Mammary epithelial cell (primary cell): ENCODE measurements at places on chromosomes 13 and 19. TPM values are rescaled to one million over a fixed set of nuclear protein-coding genes. Genes with fewer than 3 reads are reported as not detected.
A peak's percentile ranks its signal among the peaks of the same experiment; 100 is the strongest.

ZNF729 gene
- total RNA-seq, result not detected

PSPN gene
- 0.94 and 0.96 TPM in 2 replicates for total RNA-seq

DNA sequence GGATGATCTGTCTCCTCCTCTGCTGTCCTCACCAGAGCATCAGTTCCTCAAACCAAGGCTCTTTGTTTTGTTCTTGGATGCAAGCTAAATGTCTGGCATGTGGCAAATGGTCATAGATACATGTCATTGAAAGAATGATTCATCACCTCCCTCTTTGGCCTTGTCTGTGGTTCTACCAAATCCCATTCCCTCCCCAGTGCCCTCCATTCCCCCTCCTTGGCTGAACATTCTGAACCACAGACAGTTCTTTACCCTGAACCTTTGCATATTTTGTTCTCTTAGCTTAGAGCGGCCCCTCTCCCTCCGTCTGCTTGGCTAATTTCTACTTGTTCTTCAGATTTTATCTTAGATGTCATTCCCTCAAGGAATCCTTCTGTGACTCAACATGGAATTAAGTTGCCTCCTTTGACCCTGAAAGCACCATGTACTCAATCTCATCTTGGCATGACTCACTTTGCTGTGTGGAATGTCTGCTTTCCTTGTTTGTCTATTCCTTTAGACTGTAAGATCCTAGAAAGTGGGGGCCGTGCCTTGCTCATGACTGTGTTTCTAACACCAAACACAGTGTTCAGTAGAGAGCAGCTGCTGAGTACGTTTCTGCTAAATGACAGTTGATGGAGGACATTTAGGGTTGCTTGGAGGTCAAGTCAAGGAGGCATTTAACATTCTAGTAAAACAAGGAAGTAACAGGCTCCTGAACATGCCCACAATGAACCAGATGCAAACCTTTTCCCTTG lies 8.1 kb downstream of the ALOX5AP start:
- peak; percentile 95 for DNase-seq

DNA sequence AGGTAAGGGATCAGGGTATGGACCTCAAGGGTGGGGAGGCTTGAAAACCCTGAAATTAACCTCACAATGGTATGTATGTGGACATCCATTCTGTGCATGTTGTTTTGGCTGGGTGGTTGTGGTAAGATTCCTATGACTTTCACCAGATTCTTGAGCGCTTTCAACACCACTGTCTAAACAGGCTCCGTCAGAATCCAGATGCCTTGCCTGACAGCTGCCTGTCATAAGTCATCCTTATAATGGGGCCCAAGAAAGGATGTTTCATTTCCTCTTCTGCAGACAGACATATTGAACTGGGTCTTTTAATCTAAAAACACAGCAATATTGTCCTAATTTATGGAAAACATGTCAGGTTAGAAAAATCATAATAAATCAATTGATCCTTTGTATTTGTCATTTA lies 41.3 kb downstream of the ALOX5AP start:
- no peak for DNase-seq

GRCh38 chr13:40566811-40567210 lies 99.6 kb downstream of the FOXO1 start:
- no peak for DNase-seq

GRCh38 chr13:91346850-91347201 lies 661 bp upstream of the MIR17HG start:
- peak; percentile 32 for DNase-seq

DNA sequence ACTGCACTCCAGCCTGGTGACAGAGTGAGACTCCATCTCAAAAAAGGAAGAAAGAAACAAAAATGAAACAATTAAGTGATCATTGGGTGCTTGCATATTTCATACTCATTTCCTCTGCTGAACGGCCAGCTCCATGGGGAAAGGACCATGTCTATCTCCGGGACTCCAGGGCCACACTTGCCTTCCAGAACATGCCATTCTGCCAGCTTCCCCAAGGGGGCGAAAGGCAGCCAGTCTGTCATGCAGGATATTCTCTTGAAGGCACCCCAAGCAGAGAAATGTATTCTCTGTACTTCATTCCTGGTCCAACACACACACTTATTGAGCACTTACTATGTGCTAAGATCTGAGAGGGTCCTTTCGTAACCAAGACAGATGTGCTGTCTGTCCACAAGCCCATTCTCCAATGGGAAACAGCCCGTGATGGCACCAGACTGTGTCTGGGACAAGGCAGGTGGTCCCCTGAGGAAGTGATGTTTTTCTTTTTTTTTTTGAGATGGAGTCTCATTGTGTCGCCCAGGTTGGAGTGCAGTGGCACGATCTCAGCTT lies 10.2 kb upstream of the CARM1 start:
- no peak for DNase-seq

DNA sequence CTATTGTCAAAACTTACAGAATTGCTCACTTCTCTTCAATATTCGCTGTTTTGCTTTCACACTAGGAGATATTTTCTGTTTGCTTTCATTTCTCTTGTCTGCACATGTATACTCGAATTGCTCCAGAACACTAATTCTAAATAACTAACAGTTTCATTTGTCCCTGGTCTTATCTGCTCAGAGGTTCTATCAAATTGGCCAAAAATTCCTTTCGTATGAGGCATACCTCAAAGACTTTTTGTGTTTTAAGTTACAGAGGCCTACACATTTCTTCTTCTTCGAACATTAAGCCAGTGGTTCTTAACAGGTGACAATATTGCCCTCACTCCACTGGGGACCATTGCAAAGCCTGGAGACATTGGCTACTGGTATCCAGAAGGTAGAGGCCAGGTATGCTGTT lies 1314.6 kb downstream of the EFNB2 start:
- DNase-seq, result no peak

DNA sequence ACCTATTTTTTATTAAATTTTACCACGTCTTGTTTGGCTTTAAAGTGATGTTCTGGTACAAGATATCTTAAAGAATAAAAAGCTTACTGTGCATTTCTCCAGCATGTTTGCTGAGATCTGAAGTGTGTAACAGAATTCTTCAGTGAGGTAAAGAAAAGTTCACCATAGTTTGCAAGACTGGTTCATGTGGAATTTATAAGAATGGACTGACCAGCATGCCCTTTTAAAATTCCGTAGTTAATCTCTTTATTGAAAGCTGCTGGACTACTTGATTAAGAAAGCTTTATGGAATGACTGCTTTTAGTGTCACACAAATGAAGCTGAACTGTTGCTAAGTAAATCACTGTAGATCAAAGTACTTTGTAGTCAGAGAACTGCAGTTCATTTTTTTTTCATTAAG lies 119.2 kb downstream of the GPC6 start:
- DNase-seq, result no peak

- DNase-seq, result no peak
These were observed 99.7 kb downstream of the DCLK1 start for GRCh38 chr13:36031490-36031889.

DNA sequence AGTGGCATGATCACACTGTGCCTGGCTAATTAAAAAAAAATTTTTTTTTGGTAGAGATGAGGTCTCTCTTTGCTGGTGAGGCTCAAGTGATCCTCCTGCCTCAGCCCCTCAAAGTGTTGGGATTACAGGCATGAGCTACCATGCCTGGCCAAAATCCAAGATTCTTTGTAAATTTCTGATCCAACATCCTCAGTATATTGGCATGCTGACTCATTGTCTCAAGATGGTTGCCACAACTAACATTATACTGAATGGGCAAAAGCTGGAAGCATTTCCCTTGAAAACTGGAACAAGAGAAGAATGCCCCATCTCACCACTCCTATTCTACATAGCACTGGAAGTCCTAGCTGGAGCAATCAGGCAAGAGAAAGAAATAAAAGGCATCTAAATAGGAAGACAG lies 100.0 kb downstream of the KLF5 start:
- peak; percentile 56 for DNase-seq

- DNase-seq, result no peak
These were observed 667.8 kb downstream of the SLITRK1 start for GRCh38 chr13:83214452-83214851.
